Lower leg skin (tissue), 4 donors: ENCODE measurements at places on chromosomes 2 and 18. TPM values are rescaled to one million over a fixed set of nuclear protein-coding genes. Genes with fewer than 3 reads are reported as not detected.
A peak's percentile ranks its signal among the peaks of the same experiment; 100 is the strongest.

- DNase-seq: no peak
Observed at GRCh38 chr2:61535449-61535848, 2.7 kb downstream of the XPO1 start.

DNA sequence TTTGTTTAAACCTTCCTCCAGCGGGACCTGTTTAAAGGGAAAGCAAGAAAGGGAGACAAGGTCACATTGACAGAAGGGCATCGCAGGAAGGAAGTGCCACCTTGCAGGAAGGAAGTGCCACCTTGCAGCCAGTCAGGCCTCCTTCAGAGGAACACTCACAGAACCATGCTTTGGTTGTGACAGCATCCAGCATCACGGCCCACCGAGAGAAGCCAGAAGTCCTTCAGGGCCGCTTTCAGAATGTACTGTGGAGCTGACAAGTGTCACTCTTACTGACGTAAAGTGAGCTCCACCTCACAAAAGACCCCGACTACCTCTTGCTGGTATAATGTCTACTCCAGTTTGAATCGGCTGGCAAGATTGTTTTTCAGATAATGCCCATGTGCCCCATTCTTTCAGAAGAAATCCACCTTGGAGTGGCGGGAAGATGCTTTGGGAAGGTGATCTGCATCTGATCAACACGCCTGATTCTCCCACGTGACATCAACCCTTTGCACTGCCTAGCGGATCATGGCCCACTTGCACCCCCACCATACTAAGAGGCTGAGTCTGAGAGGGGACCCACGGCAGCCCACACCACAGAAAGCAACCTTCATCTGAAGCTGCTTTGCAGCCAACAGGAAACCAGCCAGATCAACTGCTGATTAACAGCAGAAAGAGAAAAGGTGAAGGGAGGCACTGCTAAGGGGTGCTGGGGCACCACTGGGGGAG, 99.8 kb downstream of the UXS1 start:
- peak; percentile 70 for DNase-seq

DNA sequence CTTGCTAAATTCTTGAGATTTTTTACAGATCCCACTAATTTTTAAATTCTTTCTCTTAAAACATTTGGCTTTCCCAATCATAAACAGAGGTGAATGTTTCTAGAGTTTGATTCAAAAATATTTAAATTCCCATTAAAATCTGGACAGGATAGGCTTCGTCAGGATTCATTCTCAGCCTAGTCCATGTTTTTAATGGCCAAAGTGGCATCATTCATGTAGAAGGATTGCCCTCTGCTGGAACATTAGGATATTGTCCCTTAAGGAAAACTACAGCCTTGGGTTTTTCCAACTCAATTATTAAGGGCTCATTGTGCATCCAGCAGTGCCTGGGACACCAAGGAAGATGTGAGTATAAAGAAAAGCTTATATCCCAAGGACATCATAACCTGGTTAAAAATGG, 71.7 kb downstream of the TPGS2 start:
- DNase-seq: no peak

DNA sequence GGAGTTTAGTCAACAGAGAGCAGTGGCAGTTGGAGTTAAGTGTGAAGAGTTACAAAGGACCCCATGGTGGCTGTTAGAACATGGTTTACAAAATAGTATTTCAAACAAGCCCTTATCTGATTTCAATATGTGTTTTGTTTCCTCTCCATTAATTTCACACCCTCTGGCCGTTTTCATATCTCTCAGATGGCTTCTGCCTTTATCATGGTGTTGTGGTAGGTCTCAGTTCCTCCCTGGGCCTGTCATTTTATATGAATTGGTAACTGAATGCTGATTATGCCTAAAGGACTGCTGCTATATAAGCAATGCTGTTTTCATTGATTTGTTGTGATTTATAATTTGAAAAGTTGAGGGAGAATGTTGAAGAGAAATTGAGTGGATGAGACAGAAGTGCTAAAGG, 686.7 kb downstream of the NYAP2 start:
- no peak for DNase-seq

GRCh38 chr18:25345081-25345866, 6.7 kb downstream of the ZNF521 start:
- DNase-seq: no peak

DNA sequence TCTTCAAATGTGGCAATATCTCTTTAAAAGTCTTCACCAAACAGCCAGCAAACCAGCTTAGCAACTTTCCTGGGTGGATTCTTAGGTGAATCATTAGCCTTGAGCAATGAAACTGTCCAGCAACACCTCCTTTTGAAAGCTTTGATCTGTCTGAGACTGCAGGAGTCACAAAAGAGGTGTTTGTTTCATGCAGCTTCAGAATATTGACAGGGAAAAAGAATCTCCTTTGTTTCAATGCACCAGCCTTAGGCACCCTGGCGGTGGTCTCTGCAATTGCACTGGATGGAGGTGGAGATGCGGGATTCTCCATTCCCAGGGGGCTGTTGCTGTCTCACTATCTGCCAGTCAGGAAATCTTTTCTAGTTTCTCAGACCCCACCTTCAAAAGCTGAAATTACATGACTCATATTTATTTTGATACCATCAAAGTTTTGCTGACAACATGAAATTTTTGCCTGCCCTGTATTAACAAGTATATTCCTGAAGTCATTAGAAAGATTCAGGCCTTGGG, 76.0 kb upstream of the DSG1 start:
- DNase-seq: no peak

GRCh38 chr2:648476-649424, 28.5 kb downstream of the TMEM18 start:
- DNase-seq: no peak

DNA sequence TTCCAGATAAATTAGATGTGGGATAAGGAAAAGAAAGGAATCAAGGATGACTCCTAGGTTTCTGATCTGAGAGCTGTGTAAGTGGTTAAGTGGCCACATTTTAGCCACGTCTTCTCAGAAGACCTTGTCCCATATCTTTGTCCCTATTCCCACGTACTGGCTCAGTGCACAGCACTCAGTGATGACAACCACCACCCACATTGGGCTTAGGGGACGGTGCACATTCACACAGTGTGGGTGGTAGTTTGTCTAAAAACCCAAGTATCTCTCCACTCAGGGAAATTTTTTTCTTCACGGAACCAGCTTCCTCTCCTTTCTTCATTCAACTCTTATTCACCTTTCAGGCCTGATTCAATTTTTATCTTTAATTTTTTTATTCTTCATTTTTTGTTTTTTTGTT, 30.6 kb upstream of the GCC2 start:
- DNase-seq: no peak

DNA sequence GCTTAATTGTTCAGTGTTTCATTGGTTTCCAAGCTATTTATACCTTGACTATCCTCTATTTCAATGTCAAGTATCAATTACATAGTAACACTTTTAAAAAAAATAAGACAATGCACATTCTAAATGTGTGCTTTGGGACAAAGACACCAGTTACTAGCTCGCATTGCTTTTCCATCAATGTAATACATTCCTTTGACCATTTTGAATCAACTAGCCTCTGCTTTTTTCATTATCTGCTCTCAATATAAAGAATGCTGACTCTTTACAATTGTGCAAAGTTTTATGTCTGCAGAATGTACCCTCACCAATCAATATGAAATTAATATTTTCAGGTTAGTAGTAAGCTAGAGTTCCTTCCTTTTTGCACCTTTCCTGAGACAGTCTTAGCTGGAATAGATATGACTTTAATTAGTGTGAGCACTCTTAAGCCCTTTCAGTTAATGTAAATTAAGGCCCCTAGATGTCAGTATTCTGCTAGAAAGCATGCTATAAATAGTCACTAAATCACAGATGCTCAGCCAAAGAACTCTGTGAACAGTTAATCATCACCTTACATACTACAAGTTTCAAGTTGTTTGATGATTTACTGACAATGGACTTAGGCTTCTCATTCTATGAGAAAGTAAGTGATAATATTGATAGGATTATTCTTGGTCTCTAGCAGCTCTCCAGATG, 413.6 kb downstream of the PTH2R start:
- no peak for DNase-seq

DNA sequence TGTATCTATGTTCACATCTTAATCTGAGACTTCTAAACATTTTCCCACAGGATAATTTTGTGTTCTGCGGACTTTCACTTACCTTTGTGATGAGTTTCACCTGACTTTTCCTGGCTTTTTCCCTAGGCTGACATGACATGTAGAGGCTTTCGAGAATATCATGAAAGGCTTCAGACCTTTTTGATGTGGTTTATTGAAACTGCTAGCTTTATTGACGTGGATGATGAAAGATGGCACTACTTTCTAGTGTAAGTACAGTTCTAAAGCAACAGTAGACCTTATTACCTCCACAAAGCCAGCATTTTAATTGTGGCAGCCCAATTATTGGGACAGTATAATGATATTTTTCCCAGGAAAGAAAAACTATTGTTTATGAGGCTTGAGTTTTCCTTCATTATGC, 34.1 kb upstream of the METAP1D start:
- DNase-seq: no peak

GRCh38 chr18:78666666-78667335, 312.8 kb upstream of the SALL3 start:
- no peak for DNase-seq

- no peak for DNase-seq
Observed at GRCh38 chr2:114128725-114129124, 238.8 kb downstream of the ACTR3 start.

Gene GKN1
- not detected for total RNA-seq

Gene HJURP
- total RNA-seq: 4.4 TPM

Gene ABCB11
- total RNA-seq: not detected

Gene POTEC
- total RNA-seq: not detected

Gene DAW1
- 0.25 TPM for total RNA-seq

Gene RNF144A
- 9.9 TPM for total RNA-seq
